ENCODE measurements at places on chromosomes 7 and 10.

- peak; percentile 65 for DNase-seq
These were observed 1.8 kb downstream of the SMURF1 start for GRCh38 chr7:99141841-99142726.

- DNase-seq: no peak
These were observed 14.2 kb downstream of the EBF3 start for GRCh38 chr10:129949891-129950291.

DNA sequence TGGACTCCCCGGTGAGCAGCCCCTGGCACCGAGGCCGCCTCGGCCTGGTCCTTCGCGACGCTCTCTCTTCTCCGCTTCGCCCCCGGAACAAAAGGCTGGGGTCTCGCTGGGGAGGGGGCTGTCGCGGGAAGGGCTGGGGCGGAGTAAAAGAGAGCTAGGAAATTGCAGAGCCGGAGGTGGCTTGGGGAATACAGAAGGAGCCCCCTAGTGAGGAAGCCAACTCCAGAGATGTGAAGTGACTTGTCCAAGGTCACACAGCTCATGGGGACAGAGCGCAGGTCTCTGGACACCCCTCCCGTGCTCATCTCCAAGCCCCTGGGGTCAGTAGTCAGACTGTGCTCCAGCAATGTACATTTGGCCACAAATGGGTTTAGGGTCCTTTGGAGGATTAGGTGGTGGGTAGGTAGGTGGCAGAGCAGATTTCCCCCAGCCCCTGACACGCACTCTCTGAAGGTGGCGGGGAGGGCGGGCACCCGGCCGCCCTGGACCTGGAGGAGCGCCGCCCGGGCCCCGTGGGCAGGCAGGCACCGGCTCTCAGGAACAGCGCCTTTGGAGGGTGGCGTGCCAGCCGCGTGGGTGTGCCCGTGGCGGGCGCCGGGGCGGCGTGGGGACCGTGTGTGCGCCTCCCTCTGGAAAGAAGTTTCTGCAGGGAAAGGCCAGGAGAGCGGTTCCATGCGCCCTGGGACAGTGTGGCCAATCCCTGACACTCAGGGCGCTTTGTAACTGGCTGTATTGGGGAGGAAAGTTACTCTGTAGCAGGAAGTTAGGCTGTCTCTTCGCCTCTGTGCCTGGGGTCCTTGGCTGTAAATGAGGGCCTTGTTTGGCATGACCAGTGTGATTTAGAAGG, 910 bp downstream of the WIPF3 start:
- no peak for DNase-seq

DNA sequence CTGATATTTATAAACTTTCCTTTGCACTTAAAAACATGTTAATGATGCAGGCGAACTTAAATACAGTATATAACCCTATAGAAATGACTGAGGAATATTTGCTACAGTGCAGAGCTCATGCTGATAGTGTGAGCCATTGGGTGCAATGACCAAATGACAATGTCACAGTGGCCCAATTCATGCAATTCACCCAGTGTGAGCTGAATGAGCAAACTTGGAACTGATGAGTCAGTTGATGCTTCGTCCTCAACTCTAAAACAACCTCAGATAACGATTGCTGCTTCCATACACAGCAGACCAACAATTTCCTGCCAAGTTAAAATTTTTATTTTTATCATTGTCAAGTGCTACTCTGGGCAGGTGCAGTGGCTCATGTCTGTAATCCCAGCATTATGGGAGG, 12.1 kb upstream of the ZC3HAV1L start:
- DNase-seq: no peak

GRCh38 chr10:45500798-45501197, 126.8 kb downstream of the ALOX5 start:
- no peak for DNase-seq

DNA sequence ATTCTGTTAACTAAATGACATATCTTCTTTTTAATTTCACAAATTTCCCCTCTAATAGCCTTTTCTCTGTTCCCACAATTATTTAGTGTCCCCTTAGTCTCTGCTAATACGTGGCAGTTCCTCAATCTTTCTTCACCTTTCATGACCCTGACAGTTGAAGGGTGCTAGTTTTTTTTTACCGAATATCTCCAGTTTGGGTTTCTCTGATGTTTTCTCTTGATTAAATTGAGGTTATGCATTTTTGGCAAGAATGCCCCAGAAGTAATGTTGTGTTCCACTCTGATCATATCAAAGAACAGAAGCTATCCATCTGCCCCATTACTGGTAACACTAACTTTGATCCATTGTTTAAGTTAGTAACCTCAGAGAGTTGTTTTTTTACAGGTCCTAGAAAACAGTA, 133.6 kb upstream of the ASAH2 start:
- no peak for DNase-seq

DNA sequence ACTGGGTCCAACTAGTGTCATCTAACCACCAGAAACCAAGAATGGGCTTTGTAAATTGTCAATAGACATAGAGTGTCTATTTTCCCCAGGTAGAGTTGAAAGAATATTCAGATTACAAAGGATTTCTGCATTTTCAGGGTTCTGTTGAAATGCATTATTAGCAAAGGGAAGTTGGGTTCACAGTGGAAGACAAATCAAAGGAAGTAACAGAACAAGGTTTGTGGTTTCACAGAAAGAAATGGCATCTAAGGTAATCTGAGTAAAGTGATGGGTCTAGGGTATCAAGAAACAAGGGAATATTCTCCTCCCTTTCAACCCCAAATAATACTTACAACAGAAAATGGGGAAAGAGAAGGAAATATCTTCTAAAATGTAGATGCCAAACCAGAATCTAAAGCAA, 25.8 kb downstream of the CEP41 start:
- DNase-seq: no peak

DNA sequence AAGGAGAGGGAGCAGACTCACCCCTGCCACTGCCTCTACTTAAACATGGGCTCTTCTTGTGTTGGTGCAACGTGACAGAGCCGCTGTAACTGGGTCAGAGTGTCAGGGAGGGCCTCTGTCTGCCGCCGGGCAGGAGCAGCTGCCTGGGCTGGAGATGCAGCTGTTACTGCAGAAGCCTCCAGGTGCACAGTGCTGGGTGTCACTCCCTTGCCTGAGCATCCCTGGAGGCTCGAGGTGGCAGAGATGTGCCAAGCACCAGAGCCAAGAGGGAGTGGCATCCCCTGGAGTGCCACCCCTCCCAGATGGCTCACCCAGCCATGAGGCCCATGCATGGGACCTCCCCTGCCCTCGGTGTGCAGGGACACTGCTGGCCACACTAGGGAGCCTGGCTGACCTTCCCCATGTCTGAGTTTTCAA, 145.7 kb downstream of the PRPF18 start:
- no peak for DNase-seq

GRCh38 chr7:28729281-28729680, 228.8 kb downstream of the TRIL start:
- no peak for DNase-seq

DNA sequence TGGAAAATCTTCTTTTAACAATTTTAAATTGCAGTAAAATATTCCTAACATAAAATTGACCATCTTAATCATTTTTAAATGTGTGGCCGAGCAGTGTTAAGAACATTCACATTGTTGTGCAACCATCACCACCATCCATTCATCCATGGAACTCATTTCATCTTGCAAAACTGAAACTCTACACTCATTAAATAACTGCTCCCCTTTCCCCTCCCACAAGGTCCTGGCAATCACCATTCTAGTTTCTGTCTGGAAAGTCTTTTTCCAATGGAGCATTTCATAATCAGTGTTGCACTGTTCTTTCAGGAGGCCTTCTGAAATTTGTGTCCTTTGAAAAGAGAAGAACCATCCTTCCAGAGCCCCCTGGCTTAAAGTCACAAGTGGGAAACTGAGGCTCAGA, 233.1 kb downstream of the PLXNA4 start:
- no peak for DNase-seq

GRCh38 chr10:411603-412002, 276.3 kb downstream of the ZMYND11 start:
- DNase-seq: no peak

GRCh38 chr10:76284351-76284750, 852.9 kb downstream of the LRMDA start:
- DNase-seq: no peak

DNA sequence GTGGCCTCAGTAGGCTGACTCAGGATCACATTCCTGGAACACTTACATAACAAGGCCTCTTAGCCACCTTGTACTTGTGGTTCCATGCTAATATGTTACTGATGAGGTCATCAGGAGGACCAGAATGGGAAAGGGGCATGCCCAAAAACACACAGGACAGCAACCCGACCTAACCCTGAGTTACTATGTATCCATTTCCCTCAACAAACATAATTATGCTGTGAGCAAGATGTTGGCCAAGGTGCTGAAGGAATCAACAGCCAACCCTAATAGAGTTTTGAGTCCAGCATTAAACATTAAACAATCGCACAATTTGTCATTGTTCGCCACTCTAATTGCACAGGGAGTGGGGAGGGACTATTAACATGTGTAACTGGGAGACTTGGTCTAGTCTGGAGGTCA, 129.4 kb downstream of the PLPP4 start:
- no peak for DNase-seq

DNA sequence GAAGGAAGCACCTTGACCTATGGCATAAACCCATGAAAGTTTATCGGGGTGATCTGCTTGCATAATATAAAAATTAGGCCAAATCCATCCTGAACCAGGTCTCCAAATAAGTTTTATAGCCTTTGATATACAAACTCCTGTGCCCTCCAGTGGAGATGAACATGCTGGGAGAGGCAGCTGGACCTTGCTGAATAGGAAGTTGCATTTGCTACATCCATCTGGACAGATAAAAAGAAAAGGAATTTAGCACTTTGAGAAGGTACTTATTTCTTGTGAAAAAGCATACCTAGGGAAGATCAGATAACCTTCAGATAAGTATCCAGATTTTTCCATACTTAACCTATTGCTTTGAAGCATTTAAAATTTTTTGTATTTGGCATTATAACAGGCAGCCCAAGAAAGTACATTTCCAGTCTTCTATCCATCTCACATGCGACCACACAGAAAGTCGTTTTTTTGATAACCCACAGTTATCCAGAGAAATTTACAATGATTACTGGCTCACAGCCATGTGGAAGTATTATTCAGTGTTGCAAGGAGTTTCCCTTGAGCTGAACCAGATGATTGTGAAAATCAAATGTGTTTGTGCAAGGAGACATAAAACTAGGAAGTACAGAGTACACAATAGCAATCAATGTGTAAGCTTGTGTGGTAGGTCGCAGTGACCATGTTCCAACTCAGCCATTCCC, 124.4 kb upstream of the STK17A start:
- no peak for DNase-seq

- DNase-seq: peak; percentile 38
These were observed 90.2 kb upstream of the GNA12 start for GRCh38 chr7:2934211-2934731.

- no peak for DNase-seq
These were observed 73.4 kb downstream of the LRRC4 start for GRCh38 chr7:127957886-127958285.

DNA sequence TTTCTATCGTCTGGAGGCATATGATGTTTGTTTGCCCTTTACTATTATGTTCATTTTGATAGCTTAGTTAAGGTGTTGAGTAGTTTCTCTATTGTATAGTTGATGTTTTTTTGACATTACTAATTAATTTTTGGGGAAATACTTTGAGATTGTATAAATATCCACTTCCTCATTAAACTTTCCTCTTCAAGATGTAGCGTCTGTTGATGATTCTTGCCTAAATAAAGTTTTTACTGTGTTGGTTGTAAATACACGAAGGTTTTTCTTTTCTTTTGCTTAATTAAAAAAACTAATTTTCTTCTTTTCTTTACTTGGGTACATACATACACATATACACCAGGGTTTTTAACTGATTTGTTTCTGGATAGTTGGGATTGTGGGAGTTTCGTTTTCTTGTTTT, 8.5 kb downstream of the KMT2E start:
- no peak for DNase-seq

DNA sequence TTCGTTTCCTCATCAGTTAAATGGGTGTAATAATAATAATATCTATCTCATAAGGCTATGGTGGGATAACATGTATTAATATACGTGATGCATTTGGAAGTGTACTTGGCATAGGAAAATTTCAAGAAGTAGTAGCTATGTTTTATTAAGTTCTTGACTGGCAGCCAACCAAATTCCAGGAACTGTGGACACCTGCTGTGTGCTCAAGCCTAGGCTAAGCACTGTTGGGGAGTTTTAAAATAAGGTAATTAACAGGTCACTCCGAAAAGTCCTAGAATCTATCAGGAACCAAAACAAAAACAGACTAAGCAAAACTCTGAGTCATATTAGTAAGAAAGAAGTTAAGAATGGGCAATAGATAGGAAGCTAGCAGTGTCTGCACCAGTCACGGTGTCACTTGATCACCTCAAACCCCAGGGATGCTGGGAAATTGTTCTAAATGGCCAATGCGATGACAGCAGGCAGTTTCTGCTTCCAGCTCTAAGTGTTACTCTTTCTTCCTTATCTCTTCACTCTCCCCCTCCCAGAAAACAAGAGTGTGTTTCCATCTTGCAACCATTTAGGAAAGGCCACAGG, 92.0 kb upstream of the GDF10 start:
- DNase-seq: no peak

DNA sequence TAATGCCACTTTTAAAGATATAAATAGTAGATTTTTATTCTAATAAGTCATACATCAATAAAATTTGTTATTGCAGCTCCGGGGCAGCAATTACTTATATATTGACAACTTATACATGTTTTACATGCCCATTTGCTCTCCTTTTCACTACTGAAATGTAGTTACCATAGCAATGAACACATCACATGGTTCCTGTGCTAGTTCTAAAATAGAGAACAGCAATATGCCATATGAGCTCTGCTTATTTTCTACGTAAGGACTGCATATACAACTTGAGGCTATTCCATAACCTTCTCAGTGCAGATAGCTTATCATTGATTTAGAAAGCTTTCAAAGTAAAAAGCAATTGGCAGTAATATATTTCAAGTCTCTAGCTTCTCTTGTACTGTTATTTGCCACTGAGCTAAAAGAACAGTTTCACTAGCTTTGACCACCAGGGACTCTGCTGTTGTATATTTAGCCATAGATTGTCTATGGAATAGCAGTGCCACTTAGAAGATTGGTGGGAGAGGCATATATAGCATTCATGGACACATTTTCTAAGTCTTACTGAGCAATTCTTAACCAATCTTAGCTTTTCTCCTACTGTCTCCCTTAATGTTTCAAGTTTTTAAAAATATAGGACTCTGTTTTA, 270.2 kb upstream of the KAT6B start:
- no peak for DNase-seq

DNA sequence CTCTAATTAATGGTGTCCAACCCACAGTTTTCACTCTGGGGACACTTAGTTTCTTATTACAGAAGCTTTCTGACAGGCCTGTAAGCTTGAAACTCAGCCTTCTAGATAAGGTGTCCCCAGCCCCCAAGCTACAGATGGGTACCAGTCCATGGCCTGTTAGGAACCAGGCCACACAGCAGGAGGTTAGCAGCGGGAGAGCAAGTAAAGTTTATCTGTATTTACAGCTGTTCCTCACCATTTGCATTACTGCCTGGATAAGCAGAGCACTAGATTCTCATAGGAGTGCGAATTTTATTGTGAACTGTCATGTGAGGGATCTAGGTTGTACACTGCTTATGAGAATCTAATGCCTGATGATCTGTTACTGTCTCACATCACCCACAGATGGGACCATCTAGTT, 93.7 kb downstream of the TMEM26 start:
- no peak for DNase-seq

GRCh38 chr10:118457824-118458428, 115.8 kb upstream of the FAM204A start:
- no peak for DNase-seq

GRCh38 chr10:43731486-43731885, 82.8 kb upstream of the ZNF32 start:
- DNase-seq: no peak
